ENCODE measurements at places on chromosomes 5 and 9.
A peak's percentile ranks its signal among the peaks of the same experiment; 100 is the strongest.

GRCh38 chr5:137938751-137939143 is 49.5 kb downstream of the PKD2L2 start:
- no peak for DNase-seq

DNA sequence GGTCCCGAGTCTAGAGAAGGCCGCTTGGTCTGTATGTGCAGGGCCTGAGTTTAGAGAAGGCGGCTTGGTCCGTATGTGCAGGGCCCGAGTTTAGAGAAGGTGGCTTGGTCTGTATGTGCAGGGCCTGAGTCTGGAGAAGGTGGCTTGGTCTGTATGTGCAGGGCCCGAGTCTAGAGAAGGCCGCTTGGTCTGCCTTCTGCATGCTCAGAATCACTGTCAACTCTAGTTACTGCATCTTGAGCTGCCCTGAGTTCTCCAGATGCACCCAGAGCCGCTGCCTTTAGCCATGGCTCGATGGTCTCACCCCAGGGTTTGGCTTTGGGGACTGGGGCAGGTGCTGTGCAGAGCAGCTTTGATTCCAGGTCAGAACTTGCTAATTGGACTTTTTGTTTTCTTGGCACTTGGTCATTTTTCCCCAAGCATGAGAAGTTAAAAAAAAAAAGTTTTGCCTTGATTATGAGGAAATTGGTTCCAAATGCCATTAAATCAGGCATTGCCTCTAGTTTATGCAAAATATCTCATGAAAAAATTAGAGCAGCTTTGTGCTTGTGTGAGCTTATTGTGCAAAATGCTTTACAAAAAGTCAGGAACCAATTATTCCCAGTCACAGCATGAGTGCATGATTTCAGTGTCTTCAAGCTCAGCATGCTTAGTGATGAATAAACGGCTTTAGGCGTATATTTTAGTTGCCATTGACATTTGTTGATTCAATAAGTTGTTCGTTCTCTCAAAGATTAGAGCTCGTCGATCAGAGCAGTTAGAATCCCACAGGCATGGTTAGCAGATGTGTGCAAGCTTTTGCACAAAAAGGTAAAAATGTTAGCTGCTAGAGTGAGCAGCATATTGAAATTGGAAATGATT is 25.4 kb upstream of the EXOC3 start:
- DNase-seq = no peak

DNA sequence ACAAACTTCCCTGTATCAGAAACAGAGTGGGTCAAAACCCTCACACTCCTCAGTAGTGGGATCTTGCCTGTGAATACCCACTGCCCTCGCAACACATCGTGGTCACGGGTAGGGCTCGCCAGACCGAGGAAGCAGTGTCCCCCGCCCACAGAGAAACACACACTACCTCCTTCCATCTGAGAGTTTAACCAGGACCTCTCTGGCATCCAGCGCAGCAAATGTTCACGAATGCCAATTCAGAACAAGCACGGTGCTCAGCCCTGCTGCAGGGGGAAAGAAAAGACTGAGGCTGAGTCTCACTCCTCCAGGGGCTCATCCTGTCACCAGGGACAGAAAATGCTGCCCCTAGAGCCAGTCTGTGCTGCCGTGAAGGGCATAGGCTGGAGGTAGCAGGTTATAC is 42.5 kb upstream of the SYNPO start:
- no peak for DNase-seq

DNA sequence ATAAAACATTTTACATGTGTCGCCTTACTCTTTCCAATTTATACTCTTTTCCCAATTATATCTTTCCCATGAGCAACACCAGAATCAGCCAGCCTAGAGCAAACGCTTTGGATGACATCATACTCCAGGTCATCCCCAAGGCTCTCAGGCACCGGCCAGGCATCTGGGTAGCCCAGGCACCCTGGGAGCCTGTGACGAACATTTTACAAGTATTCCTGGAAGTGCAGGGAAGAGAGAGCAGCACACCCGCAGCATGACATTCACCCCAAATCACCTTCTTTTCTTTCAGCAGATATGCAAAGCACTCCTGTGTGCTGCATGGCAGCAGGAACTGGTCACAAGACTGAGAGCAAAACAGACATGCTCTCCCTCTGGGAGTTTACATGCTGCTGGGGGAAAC is 75.7 kb upstream of the SMIM23 start:
- no peak for DNase-seq

DNA sequence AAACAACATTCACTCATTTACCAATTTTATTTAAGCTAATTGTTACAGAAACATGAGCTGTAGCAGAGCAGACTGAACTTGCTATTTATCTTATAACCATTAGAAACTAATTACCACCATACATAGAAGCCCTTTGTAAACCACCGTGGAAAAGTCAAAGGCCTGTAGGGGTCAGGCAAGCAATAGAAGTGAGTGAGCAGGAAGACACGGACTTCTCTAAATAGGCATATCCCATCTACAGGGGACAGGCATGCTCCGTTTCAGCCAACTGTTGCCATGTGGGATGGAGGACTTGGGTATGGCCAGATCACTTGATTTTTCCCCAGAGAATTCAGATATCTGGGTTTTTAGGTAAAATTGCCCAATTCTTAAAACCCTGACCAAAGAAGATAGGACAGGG is 44.8 kb downstream of the PRRC1 start:
- DNase-seq = peak; percentile 0

DNA sequence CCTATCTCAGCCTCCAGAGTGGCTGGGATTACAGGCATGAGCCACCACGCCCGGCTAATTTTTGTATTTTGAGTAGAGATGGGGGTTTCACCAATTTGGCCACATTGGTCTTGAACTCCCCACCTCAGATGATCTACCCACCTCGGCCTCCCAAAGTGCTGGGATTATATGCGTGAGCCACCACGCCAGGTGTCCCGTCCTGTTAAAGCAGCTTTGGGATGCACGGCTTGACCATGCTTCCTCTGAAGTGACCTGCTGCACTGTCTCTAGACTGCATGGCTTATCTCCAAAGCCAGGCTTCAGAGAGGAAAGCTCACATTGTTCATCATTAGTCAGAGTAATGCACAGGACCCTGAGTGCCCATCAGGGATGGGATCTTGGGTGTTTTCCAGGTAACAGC is 45.4 kb downstream of the SEMA4D start:
- no peak for DNase-seq

GRCh38 chr9:9469271-9469670 is 1143.5 kb downstream of the PTPRD start:
- DNase-seq = no peak

GRCh38 chr5:171965745-171966144 is 40.7 kb downstream of the FBXW11 start:
- peak; percentile 74 for DNase-seq

GRCh38 chr9:137705906-137706305 is 87.1 kb downstream of the EHMT1 start:
- DNase-seq = no peak

GRCh38 chr9:124214116-124214515 is 43.6 kb upstream of the NEK6 start:
- DNase-seq = no peak

GRCh38 chr5:113660706-113661250 is 147.3 kb downstream of the YTHDC2 start:
- DNase-seq = no peak

DNA sequence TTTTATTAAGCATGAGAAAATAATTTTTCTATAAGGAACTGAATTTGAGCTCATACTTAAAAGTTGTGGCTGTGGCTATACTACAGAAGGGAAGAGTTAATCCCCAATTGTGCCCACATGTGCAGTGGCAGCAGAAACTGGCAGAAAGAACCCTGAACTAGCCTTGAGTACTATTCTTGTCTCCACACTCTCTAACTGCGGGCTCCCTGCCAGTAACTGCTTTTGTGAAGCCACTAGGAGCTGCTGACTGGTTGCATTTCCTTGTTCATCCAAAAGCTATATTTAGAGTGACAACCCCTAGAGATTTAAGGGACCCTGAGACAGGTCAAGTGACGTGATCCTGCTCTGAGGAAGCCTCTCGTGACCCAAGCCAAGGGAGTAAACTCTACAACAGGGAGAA is 238.6 kb downstream of the ELAVL2 start:
- DNase-seq = no peak

DNA sequence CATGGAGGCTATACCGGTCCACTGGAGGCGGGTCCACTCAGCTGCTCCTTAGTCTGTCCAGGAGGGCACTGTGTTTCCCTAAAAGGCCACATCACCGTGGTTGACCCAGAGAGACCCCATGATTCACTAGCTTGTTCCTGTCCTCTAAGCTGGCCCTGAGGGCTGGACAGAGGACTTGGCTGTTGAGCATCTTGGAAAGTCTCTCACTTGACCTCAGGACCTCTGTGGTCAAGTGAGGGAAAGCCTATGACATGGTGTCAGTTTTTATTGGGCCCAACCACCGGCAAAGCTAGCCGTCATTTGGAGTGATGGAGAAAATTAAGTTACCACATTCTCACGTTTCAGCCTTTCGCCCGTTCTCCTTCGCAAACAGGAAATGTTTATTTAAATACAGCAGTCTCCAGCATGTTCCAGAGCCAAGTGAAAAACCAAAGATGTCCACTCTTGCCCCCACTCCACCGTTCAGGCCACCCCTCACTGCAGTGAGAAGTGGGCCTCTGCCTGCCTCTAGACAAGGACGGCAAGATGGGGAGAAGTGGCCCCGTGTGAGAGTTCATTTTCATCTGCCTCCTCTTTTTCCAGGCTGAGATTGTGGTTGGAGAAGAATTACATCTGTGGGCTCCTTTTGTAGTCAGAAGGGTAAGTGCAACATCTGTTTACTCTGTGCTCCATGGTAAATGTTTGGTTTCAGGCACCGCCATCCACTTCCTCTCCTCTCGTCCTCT is 4.4 kb downstream of the SLIT3 start:
- DNase-seq = no peak

DNA sequence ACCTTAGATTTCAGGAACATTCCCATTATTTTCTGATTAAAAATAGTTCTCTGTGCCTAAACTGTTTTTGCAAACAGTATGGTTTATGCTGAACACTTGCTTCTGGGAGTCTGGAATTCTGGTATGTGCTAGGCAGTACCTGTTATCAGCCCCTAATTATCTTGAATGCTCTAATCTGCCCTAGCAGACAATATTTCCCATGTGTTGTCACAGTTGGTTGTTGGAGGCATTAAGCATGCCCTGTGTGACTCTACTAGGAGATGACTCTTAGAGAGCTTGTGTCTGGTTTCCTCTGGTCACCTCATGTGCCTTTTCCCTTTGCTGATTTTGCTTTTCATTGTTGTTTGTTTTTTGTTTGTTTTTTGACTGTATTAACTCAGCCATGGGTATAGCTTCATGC is 36.6 kb downstream of the UHRF2 start:
- no peak for DNase-seq

GRCh38 chr9:129282731-129283211 is 104.7 kb upstream of the IER5L start:
- DNase-seq = no peak

GRCh38 chr5:128472919-128473318 is 65.1 kb downstream of the FBN2 start:
- no peak for DNase-seq

DNA sequence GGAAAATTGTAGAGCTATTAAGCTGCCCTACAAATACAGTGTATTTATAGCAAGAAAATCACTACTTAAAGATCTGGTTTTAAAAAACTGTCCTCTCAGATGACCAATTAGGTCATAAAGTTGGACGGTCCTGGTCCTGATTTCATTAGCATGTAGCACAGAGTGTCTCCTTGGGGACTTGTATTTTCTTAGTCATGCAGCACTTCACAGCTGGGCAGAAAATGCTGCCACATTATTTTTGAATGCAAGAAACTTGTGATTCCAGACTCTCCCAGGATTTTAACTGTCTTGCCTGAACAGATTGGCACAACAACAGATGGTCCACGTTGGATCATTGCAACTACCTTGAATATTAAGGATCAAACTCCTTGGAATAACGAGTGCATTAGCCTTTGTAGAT is 348.1 kb upstream of the SGCD start:
- no peak for DNase-seq

GRCh38 chr5:15646371-15646770 is 146.4 kb downstream of the FBXL7 start:
- no peak for DNase-seq

DNA sequence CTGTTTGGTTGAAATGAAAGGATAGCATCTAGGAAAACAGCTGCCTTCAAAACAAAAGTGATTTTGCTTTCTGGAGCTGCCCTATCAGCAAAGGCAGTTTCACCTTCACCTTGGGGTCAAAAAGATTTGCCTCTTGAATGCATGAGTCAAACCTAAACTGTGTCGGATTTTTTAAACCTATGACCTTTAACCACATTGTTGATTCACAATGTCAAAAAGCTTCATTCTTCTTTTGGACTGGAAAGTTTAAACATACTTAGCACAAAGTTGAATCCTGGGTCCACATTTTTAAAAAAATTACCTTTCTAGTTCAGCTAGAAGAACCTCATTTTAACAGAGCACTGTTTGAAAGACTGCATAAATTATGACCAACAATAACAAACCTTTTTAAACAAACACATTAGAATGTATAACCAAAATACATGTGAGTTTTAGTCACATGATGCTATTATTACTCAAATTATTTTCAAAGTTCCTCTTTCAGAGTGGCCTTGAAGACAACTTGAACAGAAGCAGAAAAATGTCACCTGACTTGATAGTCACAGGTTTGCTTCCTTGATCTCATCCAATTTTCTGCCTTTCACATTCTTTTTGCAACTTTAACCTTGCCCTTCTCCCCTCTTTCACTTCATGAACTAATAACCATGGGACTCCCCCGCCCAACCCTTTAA is 109.7 kb upstream of the LHFPL2 start:
- no peak for DNase-seq

GRCh38 chr9:80874276-80874675 is 815.1 kb downstream of the TLE1 start:
- no peak for DNase-seq

- DNase-seq = no peak
These were observed 79.3 kb upstream of the COL5A1 start for GRCh38 chr9:134562146-134562849.

- no peak for DNase-seq
These were observed 6.9 kb downstream of the UGT3A2 start for GRCh38 chr5:36059571-36060419.

- DNase-seq = no peak
These were observed 112.7 kb upstream of the TAS2R1 start for GRCh38 chr5:9742848-9743247.

DNA sequence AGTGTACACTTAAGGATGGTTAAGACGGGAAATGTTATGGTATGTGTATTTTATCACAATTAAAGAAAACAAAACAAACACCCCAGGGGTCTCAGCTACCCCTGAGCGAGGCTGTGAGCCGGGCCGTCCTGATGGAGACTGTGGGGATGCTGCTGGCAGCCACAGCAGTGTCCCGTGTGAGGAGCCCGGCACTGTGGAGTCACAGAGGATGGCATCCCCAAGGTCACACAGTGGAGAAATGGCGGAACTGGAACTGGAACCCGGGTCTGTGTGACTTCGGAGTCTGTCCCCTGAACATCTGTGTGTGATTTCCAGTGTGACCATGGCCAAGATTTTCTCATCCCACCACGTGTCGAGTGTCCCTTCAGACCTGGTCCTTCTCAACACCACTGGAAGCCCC is 80.7 kb upstream of the PHYKPL start:
- no peak for DNase-seq

DNA sequence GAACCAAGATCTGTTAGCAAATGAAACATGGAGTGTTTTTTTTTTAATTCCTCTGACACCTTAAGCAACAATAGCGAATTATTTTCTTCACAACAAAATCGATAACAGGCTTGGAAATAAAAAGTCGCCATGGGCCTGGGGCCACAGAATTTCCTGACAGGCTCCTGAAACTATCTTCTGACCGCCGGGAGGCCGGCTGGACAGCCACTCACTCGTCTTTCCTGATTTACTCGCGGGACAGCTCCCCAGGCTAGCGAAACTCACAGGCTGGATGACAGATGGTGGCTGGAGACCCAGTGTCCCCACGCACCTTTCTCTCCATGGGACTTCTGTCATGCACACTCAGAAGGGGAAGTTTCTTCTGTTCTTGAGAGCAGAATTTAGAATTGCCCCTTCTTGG is 143.3 kb upstream of the IRX2 start:
- no peak for DNase-seq
